ENCODE measurements at places on chromosomes 16 and 17.

DNA sequence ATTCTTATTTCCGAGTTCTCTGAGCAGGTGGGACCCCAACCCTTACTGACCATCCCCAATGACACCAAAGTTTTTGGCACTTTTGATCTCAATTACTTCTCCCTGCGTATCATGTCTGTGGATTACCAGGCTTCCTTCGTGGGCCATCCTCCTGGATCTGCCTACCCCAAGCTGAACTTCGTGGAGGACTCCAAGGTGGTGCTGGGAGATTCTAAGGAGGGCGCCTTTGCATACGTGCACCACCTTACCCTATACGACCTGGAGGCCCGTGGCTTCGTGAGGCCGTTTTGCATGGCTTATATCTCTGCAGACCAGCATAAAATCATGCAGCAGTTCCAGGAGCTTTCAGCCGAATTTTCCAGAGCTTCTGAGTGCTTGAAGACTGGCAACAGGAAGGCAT, 868 bp downstream of the SMCR8 start:
- no peak for DNase-seq

GRCh38 chr17:48892940-48893645, 506 bp downstream of the ATP5MC1 start:
- no peak for DNase-seq

DNA sequence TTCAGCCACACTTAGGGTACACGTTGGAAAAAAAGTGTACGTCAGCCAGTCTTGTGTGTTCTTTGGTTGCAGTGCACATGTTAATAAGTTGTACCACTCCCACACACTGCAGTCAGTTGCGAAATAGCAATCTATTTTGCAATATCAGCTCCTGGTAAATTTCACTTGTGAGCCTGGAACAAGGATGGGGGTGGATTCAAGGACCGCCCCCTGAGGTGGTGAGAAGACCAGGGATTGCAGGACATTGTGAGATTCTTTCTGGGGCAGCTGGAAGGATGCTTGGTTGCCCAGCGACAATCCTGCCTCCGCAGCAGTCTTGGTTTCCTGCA, 78.6 kb upstream of the ZFHX3 start:
- DNase-seq, result no peak

DNA sequence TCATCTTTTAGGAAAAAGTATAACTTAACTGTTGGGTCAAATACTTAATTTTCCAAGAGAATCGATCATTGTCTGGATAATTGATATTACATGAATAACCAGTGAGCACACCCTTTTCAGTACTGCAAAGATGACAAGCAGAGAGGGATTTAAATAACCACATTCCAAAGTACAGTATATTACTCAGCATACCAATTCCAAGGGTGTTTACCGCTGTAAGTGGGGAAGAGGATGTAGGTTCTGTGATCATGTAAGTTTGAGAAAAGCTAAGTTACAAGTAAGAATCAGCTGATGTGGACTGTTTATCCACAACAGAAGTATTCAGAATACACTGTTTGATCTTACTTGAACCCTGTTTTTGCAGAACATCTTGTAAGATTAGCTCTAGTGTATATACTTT, 6.1 kb downstream of the GDE1 start:
- DNase-seq, result no peak

DNA sequence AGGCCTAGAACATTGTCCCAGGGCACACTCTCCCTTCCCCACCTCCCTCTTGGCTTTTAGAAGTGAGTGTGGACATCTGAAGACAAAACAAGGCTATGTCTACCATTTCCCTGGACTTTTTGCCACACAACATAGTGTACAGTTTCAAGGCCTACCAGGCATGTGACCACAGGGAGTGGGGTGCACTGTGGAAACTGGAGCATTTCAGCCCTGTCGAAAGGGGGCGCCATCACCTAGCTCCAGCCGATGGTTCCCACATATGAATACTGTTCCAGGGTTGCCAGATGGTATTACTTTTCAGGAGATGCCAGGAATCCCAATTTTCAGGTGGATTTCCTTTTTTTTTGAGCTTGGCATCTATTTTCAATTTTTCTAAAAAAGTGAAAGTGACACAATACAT, 140.7 kb downstream of the KATNIP start:
- no peak for DNase-seq

DNA sequence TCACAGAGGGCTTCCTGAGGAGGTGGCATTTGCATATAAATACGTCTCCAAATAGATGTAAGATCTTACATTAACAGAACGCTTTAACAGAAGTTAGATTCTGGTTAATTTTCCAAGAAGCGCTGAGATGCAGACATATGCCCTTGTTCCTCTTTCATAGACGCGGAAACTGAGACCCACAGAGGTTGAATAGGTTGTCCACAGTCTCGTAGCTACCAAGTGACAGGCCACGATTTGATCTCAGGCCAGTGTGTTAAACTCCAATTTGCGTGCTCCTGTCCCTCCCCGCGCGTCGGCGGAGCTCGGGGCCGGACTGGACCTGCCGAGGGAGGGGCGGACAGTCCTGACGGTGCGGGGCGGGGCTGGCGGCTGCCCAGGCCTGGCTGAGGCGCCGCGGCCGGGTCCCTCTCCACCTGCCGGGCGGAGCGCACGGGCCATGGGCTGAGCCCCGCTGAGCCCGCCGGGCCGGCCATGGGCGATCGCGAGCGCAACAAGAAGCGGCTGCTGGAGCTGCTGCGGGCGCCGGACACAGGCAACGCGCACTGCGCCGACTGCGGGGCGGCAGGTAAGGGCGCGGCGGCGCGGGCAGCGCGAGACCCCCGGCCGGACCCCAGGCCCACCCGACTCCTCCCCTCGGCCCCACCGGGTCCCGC, at the start of gene ADAP2:
TSS of gene ADAP2 (plus strand) at position 402 of the 653 bp plus-strand sequence. CDS start at position 472, 70 bp downstream.
- DNase-seq, result no peak

GRCh38 chr17:75909812-75910274, 5.2 kb upstream of the MRPL38 start:
- DNase-seq, result no peak

Data from dorsolateral prefrontal cortex (tissue), 122 donors.